Pulmonary artery endothelial cell (primary cell): ENCODE measurements at places on chromosomes 16 and 17. TPM values are rescaled to one million over a fixed set of nuclear protein-coding genes. Genes with fewer than 3 reads are reported as not detected.

Gene TBC1D3E
- not detected in 2 replicates for total RNA-seq

GRCh38 chr16:69113216-69113615 lies 7.8 kb downstream of the HAS3 start:
- no peak for DNase-seq

GRCh38 chr16:83685615-83686165 lies 122.1 kb upstream of the HSBP1 start:
- no peak for DNase-seq

DNA sequence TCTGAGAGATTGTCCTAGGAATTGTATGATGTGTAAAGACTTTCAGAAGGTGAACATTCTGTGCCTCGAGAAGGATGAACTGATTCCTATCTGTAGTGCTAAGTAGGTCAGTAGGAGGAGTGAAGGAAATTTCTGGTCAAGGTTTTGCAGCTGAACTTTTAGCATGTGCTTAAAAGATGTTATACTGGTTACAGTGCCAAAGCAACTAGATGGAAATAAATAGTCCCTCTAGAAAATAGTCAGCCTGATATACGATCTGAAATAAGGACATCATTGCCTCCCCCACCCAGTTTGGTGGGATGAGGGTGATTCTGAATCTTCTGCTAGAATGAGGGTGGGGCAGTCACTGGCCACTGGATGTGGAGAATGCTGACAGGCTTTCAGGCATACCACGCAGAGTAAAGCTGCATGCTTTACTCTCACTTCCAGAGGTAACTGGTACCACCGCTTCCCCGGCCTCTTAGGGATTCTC lies 57.2 kb upstream of the VPS4A start:
- no peak for DNase-seq

- DNase-seq, result no peak
Measured at GRCh38 chr17:76381633-76382350, 2.6 kb upstream of the SPHK1 start.

- DNase-seq, result no peak
Measured at GRCh38 chr17:65455972-65456343, 105.5 kb downstream of the AXIN2 start.

Gene SHPK
- 19.5 and 21.8 TPM in 2 replicates for total RNA-seq

DNA sequence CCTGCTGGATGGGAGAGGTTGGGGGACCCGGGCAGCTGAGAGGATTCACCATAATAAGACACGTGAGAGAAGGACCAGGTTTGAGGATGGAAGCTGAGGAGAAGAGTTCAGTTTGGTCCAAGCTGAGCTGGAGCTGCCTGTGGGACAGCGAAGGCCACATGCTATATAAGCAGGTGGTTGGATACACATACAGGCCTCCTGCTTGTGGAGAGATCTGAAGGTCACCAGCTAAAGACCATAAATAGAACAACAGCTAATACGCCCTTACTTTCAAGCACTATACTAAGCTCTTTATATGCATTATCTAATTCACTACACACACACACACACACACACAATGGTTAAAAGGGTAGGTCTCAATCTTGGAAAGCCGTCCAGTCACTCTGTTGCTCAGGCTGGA lies 32.1 kb downstream of the DUSP14 start:
- DNase-seq, result no peak

DNA sequence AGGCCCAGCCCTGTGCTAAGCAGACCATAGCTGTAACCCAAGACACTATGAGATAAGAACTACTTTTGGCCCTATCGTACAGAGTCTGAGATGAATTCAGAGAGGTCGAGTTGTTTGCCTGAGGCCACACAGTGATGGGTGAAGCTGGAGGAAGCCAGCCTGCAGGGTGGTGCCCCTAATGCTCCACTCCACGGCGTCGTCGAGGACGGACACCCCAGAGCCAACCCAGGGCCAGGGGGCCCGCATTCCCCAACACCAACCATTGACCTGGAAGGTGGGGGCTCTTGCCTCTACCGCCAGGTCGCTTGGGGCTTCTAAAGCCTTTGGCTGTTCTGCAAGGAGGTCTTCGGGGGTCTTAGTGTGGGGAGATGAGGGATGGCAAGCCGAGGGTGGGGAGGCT lies 84.1 kb downstream of the IRF8 start:
- DNase-seq, result no peak

DNA sequence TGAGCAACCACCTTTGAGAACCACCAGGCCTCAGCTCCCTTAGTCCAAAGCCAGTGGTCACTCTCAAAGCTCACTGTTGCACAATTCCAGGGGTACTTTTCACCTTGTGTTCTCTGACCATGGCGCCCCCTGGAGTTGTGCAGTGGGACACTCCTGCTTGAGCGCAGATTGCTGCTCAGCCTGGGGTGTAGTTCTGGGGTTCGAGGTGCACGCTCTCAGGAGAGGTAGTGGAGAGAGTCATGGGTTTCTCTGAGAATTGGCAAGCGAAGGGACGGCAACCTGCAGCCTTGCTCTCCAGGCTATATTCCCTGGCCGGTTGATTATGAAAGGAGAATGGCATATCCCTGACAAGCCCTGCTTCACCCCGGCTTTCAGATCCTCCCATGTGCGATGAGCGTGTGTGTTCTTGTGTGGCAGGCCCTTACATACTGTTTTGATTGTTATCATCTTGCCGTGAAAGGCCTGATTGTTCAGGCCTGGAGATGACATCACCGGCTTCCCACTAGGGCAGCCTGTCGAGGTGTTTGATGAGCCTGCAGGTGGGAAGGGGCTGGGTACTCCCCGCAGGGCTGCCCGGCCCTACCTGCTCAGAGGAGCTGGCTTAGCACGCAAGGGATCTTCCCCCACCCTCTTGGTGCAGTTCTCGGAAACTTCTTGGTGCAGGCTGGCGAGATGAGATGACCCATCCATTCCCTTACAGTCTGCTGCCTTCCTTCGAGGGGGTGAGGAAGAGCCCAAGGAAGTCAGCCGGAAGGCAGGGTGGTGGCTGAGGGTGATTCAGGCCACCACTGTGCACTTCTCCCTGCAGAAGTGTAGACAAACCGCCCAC lies 431.2 kb downstream of the SLC39A11 start:
- no peak for DNase-seq

Gene SP6
- total RNA-seq, result 0.92 and 1.3 TPM in 2 replicates

Gene CHST5
- not detected in 2 replicates for total RNA-seq

Gene OR1E2
- total RNA-seq, result not detected in 2 replicates
